ENCODE measurements at places on chromosomes 3 and 15.

GRCh38 chr3:155983834-155984474 lies 113.5 kb downstream of the GMPS start:
- DNase-seq, result no peak

DNA sequence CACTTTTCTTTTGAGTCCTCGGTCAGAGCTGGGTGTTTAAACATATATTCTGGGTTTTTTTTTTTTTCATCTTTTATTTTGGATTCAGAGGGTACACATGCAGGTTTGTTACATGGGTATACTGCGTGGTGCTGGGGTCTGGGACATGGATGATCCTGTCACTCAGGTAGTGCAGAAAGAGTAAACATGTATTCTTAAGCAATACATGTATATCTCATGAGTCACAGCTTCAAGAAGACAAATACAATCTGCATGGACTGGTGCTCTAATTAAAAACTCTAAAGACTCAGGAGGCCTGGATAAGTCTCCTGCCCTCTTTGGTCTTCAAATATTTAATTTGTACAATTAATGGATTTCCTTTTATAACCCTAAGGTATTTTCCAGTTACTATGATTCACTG lies 50.6 kb upstream of the PHLDB2 start:
- DNase-seq, result no peak

DNA sequence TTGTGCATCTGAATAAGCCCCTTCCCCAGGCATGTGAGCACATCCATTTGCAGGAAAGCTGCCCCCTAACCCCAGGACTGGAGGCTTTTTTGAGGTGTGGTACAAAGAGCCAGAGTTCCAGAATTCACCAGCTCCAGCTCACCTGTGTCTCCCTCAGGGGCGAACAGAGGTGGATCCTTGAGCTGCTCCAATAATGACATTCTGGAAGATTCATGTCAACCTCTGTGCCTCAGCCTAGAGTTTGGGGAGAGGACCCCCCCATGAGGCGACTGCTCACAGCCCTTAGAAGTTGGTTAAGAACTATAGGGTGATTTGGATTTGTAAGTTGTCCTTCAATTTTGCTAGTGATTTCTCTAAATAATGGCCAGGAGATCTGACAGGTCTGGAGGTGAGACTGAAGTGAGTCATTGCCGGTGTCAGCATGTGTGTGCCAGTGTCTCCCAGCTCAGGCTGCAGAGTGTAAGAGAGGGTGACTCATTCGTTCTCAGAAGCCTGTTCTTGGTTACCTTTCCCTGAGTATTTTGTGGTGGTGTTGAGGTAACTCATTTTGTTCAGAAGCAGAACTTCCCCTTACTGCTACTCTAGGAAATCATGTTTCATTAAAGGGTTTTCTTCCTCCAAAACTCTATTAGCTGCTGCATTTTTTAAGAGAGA lies 136.9 kb upstream of the TOPAZ1 start:
- DNase-seq, result peak; percentile 78

GRCh38 chr3:64865839-64866570 lies 178.2 kb upstream of the ADAMTS9 start:
- DNase-seq, result no peak

DNA sequence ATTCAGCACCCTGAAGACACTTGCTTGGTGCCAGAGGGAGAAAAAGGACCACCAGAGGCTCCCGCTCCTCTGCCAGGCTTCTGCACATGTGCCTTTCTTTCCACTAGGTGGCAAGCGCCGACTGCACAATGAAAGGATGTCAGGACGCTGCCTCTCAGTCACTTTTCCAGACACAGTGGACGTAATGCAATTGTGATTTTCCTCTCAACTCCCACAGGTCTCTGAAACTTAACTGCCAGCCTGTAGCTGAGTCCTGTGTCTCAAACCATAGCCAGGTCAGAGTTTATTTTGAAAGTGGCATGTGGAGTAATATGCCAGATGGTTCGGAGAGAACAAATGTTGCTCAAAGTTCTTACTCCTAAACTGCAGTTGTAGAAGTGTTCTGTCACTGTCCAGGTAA lies 162.9 kb downstream of the ITPR1 start:
- peak; percentile 56 for DNase-seq

DNA sequence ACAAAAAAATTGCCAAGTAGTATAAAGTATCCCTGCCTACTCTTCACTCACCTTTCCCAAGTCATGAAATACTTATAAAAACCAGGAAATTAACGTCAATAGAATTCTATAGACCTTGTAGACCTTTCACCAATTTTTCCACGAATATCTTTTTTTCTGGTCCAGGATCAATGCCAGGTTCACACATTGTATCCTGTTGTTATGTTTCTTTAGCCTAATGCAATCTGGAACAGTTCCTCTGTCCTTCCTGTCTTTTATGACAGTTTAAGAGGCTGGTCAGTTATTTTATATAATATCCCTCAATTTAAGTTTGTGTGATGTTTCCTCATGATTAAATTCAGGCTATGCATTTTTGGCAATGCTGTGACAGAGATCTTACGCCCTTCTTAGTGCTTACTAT lies 63.2 kb upstream of the MAGI1 start:
- no peak for DNase-seq

GRCh38 chr15:48096355-48096786 lies 24.4 kb upstream of the SLC24A5 start:
- DNase-seq, result no peak

- DNase-seq, result no peak
Observed at GRCh38 chr3:177932750-177933660, 603.2 kb upstream of the KCNMB2 start.

DNA sequence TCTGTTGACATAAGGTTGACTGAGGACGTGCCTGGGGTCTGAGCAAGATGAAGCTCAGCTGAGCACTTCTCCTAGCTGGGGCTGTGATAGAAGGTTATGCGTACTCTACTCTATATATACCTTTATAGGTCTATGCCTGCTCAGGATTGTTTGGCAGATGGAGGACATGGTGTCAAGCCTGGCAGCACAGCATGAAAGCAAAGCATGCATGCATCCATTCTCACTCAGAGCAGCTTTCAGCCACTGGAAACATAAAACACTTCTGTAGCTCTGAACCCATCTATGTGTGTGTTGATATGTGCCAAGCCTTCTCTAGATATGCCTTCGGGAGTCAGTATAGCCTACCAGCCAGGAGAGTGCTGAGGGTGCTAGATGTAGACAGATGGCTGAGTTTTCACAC lies 142.3 kb upstream of the NUDT16 start:
- DNase-seq, result no peak

DNA sequence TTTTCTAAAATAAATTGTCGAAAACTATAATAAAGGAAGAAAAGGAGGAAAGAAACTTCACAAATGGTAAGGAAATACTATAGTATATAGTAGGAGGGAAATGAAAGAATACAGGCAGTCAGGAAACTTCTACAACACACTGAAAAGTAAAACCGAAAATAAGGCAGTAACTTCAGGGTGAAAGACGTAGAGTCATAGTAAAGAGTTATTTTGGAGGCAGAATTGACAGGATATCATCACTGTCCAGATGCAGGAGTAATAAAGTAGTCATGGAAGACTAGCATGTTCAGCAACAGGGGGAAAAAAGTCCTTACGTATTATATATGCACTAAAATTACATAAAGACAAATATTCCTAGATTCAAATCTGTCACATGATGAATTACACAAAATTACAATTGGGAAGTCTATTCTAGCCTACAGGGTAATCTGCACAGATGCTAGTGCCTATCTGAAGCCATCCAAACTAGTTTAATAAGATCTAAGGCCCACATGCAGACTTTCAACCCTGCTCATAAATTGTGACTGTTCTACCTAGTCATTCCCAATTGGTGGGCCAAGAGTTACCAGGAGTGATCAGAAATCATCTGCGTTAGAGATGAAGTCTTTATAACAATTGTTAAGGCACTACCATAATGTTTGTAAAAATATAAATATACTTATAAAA lies 14.0 kb downstream of the VPS13C start:
- DNase-seq, result no peak

GRCh38 chr3:28252001-28252431 lies 10.6 kb downstream of the CMC1 start:
- no peak for DNase-seq

DNA sequence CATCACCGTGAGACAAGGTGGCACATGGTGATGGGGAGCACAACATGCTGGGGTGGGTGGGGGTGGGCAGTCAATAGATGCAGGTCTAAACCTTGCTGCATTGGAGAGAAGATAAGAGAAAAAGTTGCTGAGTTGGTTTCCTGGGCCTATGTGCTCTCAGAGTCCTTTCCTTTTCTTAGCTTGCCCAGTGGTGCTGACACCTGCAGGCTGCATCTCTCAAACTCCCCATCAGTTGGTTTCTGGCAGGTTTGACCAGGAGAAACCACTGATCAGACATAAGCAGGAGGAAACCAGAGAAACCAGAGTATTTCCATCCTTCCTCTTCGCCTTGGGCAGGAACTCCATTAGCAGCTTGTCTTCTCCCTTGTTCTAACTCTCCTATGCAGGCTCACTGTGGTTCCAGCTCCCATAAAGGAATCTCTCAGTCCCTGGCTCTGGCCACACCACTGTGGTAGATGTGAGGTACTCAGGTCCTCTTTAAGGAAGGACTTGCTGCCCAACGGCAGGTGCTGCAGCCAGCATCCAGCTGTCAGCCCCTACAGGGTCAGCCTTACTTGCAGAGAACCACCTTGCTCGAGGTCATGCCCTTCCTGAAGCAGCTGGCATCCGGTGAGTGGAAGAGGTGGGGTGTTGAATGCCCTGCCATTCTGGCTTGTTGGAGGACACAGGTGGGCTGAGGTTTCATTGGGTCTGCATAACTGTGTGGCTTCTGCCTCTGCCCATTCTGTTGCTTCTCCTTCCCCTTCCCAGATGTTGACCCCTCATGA lies 172.3 kb upstream of the ANKRD28 start:
- DNase-seq, result no peak

All from HCT116 (cell line).